AG08396 (cell line): ENCODE measurements at places on chromosomes 5 and 9.

- DNase-seq, result no peak
Observed at GRCh38 chr9:75184471-75184870, 96.2 kb downstream of the OSTF1 start.

- DNase-seq, result no peak
Observed at GRCh38 chr5:173238312-173239232, 3.6 kb upstream of the NKX2-5 start.

GRCh38 chr5:141832131-141832530, 46.1 kb downstream of the PCDH1 start:
- no peak for DNase-seq

GRCh38 chr5:107393851-107394250, 276.9 kb downstream of the EFNA5 start:
- DNase-seq, result no peak

- no peak for DNase-seq
Observed at GRCh38 chr9:8436786-8437185, 637.2 kb upstream of the DMAC1 start.

DNA sequence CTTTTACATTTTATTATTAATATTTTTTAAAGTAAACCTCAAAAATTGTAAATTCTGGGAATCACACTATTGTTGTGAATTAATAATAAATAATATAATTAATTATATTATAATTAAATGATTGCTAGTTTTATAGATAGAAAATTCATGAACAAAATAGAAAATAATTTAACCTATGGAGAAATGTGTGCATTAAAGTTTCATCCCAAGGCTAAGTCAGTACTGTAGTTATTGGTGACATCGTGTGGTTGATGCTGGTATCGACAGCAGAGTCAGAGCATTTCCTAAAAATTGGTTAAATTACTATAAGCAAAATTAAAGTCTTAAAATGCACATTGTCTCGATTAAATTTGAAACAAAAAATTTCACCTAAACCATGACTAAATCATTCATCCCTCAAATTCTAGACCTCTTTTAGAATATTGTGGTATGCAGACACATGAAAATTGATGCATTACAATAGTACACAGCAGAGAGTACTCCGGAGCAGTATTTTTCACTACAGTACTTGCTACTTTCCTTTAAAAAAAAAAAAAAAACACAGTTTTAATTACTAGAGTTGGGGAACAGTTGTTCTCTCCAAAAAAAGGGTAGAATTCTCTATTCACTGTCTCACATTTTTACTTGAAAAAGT, 73.9 kb downstream of the RORB start:
- DNase-seq, result peak; percentile 18

DNA sequence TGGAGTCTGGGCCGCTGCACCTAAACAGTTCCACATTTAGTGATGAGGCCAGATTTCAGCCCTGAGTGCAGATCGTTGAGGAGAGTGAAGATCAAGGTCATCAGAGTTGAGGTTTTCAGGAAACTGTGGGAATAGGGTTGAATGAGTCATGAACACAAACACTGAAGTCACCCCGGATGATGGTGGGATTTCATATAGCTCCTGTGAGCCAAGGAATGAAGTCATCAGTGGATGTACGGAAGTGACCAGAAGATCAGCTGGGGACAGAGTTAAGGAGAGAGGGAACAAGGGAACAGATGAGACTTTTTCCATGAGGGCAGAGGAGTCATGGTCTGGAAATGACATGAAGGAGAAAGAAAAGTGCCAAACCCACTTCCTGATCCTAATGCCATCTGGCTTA, 36.5 kb downstream of the PALM2AKAP2 start:
- DNase-seq, result peak; percentile 81

GRCh38 chr9:114084282-114085073, 6.4 kb upstream of the AMBP start:
- no peak for DNase-seq

DNA sequence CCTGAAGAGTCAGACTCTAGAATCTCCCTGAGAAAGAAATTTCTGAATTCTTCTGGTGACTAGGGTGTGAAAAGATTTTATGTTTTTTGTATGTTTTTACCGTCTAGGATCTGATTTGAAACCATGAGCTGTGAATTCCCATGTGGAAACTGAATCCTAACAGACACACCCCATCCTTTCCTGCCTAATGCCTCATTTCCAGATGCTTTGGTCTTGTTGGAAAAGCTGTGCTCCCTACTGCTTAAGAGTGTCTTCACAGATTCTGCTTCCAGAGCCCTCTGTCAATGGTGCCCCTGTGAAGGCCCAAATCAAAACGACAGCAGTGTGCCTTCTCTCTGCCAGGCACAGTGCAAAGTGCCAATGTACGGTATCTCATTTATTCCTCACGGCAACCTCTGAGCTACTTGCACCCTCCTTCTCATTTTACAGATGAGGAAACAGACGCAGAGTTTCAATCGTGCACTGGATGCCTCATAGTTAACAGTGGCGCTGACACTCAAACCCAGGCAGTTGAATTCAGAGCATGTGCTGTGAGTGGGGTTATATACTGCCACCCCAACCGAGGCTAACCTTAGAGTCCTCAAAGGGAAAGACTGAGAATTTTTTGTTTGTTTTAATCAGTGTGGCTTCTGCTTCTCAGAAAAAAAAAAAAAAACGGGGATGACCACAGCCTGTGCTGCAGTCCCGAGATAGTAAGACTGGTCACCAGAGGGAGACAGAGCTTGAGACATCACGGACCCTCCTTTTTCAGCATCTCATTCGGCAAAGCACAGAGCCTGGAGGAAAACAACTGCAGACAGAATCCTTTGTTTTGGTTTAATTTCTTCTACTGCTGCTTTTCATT, 188.4 kb downstream of the SNCAIP start:
- peak; percentile 70 for DNase-seq

DNA sequence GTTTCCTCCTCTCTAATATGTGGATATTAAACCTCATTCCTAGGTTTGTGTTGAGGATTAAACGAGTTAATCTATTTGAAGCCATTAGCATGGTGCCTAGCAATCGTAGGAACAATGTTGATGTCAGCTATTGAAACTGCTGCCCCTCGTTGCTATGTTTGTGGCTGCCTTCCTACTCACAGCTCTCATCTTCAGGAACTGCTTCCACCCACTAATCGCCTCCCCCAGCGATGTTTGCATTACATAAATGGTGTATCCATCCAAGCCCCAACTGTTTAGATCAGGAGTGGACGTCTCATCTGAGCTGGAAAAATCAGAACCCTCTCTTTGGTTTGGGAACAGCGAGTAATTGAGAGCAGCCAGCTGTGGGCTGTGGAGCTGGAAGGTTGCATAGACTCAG, 416.6 kb downstream of the ARHGEF28 start:
- DNase-seq, result no peak

GRCh38 chr9:125683486-125683885, 23.5 kb downstream of the MAPKAP1 start:
- DNase-seq, result no peak

DNA sequence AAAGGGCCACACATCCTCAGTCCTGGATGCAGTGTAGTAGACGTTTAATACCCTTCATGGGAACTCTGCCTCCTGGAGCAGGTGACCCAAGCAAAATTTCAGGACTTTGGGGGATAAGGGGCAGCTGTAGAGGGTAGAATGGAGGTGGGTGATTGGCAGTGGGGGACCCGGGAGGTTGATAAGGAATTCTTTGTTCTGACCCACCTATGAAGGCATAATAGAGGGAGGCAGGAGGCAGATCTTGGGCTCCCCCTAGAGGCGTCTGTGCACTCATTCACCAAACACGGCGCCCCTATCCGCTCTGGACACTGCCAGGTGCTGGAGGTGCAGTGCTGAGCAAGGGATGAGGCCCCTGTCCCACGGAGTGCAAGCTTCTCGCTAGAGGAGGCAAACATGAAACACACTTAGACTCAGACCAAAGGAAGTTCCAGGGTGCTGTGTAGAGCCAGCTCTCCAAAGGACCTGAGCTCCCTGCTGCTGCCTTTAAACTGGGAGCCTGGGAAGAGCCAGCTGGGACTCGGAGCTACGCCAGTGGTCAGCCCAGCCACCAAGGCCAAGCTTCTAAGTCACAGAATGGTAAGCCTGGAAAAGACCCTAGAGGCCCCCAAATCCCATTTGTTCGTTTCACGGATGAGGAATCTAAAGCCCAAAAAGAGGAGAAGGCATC, 7.7 kb downstream of the IL17B start:
- peak; percentile 76 for DNase-seq

GRCh38 chr5:142827934-142828576, 57.9 kb downstream of the ARHGAP26 start:
- DNase-seq, result no peak

GRCh38 chr9:3193791-3194190, 332.0 kb downstream of the RFX3 start:
- DNase-seq, result no peak

DNA sequence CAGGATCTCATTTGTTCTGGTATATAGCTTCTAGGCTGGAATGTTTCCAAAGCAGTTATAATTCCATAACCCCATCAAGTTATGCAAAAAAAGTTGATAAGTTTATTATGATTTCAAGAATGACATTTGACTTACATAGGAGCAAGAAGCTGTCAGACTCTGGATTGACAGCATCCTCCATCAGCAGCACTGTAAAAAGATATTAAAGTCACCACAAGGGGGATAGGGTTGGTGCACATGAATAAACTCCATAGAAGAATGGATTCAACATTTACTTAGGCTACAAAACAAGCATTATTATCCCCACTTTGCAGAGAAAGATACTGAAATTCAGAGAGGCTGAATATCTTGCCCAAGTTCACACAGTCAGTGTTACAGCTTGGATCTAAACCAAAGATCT, 208.9 kb upstream of the SLC30A5 start:
- DNase-seq, result no peak

DNA sequence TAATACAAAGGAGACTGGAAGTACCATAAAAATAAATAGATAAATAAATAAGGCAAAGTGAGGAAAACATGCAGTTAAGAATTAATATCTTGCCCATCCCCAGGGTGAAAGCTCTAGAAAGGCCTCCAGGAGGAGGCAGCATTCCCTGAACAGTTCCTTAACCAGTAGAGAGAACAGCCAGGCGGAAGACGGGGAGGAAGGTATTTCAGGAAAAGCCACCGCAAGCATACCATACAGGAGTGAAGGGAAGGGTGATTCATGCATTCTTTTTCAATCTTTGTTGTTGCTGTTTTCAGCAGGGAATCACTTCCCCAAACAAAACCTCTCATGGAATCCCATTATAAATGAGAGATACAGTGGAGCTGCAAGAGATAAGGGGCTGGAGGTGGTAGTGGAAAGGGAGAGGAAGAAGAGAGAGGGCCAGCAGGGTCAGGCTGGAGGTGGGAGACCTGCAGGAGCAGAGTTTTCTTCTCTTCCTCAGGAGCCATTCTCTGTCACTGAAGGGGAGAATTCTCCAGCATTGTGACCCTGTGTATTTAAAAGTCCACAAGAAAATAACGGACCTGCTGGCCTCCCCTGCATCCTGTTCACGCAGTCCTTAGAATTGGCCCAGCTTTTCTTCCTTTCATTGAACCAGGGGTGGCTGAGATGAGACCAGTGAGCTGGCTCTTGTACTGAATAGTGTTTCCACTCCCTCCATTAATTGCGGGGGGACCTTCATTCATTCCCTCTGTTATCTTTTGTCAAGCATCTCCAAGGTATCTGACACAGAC, 255.9 kb downstream of the FAM114A2 start:
- no peak for DNase-seq

GRCh38 chr9:12955510-12956163, 180.8 kb downstream of the LURAP1L start:
- DNase-seq, result no peak

DNA sequence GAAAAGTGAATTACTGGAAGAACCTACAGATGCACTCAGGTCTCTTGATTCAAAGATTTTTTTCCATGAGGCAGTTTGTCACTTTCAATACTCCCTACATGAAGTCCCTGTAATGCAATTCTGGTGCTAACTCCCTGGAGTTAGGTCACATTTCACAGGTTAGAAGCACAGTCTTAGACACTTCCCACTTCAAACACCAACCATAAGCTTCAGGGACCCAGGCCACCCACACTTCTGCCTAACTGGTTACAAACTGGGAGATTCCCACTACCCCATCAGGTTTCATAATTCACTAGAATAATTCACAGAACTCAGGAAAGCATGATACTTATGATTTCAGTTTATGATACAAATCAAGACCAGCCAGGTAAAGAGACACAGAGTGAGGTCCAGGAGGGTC, 29.0 kb upstream of the FOXI1 start:
- DNase-seq, result no peak

DNA sequence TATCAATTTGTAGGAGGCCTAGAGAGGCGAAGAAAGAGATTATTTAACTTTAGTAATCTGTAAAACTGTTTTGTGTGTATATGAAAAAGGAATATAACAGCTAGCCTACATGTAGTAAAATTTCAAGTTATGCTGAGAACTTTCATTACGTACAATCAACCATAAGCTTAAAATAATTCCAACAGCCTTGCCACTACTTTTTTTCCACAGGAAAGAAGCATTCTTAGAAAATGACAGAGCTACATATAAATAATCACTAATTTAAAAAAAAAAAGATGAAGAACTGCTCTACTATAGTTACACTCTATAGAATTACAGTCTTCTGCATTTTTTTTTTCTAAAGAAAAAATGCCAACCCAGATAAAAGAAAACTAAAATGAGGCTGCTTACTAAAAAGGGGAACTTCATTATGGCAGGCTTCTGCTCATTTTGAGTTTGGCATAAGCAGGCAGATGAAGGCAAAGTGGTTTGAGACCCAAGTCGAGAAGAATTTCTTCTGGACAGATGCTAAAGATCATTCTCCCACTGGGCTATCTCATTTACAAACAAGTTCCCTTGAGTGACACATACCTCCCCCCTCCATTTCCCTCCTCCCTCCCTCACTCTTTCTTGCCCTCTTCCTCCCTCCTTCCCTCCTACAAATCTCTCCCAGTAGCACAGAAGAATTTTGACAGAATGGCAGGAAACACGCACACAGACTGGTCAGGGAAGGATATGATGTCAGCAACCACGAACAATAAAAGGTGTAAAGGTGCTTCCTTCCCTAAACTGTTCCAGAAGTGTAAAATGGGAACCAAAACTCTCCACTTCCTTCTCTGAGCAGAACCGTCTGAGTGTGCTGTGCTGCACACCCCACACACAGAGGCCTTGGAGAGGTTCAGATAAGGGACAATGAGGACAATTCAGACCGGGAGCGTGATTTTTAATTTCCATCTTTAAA, 56.1 kb downstream of the MEF2C start:
- peak; percentile 22 for DNase-seq

DNA sequence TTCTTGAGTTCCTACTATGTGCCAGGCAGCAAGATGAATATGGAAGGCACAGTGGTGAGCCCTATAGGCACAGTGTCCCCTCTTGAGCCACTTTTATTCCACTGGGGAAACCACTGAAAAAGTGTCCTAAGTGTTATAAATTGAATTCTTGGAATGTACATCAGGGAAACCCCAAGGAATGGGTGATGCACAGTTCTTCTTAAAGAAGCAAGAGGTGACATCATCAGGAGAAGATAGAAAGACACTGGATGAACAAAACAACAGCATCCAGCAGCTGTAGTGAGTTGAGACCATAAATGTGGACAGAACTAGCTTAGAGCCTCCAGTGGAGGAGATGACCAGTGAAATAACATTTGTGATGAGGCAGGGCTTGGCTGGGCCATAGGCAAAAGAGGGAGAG, 199.2 kb upstream of the ANKRD55 start:
- no peak for DNase-seq

DNA sequence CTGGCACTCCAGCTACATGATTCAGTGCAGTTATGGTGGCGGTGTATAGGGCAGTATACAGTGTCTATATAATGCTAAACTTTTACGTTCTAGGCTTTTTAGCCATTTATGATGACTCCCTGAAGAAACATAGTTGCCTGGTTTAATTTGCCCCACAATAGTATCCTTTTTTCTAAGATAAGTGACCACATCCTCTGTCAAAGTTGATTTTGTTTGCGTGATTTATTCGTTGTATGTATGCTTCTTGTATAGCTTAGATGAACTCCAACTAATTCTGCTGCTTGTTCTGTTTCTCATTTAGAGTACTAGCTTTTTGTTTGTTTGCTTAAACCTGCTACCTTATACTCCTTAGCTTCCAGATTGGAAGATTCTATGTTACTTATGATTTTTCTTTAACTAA, 83.6 kb downstream of the ERMP1 start:
- no peak for DNase-seq
